Stimulated activated CD4-positive, alpha-beta T cell treated with anti-CD3 and anti-CD28 coated beads, Interleukin-4, amount 100 ng/mL, for 24 hours (primary cell): ENCODE measurements at places on chromosomes 1 and 21.

DNA sequence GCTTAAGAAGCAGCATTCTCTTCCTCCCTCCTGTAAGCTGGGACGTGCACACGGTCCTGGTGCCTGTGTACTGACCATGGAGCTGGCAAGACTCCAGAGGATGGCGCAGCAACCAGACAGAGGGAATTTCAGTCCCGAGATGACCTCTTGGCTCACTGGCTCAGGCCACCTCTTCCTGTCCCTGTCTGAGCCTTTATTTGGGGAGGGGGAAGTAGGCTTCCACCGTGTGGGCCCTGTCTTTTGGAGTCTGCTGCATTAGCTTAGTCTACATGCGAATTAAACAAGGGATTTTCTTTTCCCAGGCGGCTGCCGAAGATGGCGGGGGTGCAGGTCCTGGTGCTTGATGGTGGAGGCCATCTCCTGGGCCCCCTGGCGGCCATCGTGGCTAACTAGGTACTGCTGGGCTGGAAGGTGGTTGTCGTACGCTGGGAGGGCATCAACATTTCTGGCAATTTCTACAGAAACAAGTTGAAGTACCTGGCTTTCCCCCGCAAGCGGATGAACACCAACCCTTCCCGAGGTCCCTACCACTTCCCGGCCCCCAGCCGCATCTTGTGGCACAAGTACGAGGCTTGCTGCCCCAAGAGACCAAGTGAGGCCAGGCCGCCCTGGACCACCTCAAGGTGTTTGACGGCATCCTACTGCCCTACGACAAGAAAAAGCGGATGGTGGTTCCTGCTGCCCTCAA lies 10.2 kb downstream of the IL24 start:
- DNase-seq, result no peak

GRCh38 chr1:9842781-9843575 lies 19.2 kb upstream of the CLSTN1 start:
- no peak for DNase-seq

GRCh38 chr1:226664413-226665101 lies 74.5 kb downstream of the ITPKB start:
- DNase-seq, result no peak

- DNase-seq, result no peak
Measured at GRCh38 chr1:182453631-182454030, 3.7 kb downstream of the RGSL1 start.

DNA sequence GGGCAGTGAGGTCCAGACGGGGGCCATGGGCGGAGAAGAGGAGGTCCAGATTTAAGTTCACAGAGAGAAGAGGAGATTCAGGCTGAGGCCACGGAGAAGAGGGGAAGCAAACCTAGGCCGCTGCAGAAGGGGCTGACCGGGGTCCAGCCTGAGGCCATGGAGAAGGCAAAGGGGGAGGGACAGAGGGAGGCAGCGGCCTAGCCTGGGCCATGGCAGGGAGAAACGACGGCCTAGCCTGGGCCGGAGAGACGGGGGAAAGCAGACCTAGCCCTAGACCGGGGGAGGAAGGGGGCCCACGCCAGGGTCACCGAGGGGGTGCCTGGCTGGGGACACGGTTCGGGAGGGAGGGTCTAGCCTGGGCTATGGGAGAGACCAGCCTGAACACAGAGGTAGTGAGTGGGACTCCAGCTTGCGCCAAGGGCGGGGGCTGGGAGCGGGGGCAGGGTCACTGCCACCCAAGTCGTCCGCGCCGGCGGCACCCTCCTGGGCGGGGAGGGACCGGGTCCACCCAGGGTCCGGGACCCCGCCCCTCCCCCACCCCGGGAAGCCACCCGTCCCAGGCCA lies 459 bp downstream of the CAPZB start:
- DNase-seq, result no peak

- no peak for DNase-seq
Measured at GRCh38 chr1:81308191-81308590, 492.5 kb upstream of the ADGRL2 start.

DNA sequence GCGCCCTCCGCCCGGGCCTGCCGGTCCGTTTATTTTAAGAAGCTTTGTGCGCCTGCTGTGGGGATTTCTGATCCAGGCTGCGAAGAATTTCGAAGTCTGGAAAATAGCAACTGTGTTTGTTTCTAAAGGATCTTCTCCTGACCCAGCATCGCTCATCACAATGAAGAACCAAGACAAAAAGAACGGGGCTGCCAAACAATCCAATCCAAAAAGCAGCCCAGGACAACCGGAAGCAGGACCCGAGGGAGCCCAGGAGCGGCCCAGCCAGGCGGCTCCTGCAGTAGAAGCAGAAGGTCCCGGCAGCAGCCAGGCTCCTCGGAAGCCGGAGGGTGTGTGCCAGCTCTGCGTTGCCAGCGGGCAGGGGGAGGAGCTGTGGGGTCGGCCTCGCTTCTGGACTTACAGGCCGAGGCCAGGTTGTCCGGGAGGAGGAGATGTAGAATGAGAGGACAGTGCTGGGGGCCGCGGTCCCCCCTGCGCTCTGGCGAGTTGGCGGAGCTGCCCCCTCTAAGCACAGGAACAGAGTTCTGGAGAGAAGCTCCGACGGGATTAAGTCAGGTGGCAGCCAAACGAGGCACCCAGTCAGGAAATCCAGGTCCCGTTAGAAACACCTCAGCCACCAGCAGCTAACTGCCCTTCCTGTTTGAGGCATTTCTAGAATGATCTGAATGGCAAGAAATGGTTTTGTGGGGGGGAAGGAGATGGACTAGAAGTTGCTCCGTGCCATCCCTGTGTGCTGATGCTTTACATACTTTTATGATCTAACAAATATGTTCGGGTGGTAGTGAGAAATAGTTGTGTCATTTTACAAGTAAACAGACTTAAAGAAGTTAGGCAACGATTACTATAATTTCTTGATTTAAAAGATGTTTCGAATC lies 948 bp downstream of the TXLNA start:
- peak; percentile 46 for DNase-seq

GRCh38 chr1:227370533-227371254 lies 52.4 kb upstream of the CDC42BPA start:
- no peak for DNase-seq

- no peak for DNase-seq
Measured at GRCh38 chr1:10537082-10537766, 62.5 kb downstream of the PEX14 start.

- DNase-seq, result no peak
Measured at GRCh38 chr1:211737115-211738035, 62.0 kb upstream of the NEK2 start.

DNA sequence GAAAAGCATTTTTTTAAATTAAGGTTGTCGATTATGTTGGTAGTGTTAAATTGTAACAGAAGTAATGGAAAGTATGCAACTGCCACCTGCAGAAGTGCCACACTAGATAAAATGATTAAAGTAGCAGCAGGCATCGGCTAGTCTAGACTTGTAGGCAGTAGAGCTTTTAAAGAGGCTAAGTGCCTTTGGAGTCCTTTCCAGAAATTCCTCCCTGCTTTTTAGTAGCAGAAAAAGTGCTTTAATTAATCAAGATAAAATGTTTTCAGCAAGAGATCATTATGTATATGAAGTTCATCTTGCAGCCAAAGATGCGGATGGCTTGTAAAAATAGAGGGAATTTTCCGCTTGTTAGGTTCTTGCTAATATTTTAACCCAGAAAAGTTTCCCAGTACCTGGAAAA lies 87.1 kb upstream of the LRRC8D start:
- no peak for DNase-seq

DNA sequence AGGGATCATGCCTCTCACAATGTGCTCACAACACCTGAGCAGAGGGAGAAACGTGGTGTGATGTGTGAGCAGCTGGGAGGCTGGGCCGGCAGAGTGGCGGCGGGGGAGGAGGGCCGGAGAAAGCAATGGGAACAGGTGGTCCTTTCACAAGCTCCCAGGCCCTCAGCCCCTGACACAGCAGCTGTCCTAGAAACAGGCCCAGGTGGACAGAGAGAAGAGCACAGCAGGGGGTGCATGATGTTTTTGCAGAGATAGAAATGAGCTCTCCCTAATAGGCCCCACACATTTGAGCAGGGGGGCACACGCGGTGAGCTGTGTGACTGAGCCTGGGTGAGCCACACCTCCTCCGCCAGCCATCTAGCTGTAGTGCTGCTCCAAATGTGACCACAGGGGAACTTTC lies 7.6 kb upstream of the RGS16 start:
- no peak for DNase-seq

DNA sequence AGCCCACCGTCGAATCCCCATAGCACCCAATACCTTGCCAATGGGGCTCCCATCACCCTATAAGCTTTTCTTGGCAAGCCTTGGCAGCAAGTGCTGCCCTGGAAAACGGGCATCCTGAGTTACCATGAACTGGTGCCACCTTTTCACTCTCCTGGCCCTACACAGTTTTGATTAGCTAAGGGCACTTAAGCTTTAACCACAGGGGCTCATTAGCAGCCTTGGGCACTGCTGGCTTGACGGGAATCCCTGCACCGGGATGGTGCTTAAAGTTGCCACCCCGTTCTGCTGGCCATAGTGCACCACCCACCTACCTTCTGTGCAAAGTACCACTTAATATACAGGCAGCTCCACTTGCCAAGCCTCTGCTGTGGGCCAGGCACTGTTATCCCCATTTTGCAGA lies 13.7 kb downstream of the PARS2 start:
- DNase-seq, result no peak

GRCh38 chr1:101044259-101044658 lies 18.7 kb upstream of the DPH5 start:
- no peak for DNase-seq

DNA sequence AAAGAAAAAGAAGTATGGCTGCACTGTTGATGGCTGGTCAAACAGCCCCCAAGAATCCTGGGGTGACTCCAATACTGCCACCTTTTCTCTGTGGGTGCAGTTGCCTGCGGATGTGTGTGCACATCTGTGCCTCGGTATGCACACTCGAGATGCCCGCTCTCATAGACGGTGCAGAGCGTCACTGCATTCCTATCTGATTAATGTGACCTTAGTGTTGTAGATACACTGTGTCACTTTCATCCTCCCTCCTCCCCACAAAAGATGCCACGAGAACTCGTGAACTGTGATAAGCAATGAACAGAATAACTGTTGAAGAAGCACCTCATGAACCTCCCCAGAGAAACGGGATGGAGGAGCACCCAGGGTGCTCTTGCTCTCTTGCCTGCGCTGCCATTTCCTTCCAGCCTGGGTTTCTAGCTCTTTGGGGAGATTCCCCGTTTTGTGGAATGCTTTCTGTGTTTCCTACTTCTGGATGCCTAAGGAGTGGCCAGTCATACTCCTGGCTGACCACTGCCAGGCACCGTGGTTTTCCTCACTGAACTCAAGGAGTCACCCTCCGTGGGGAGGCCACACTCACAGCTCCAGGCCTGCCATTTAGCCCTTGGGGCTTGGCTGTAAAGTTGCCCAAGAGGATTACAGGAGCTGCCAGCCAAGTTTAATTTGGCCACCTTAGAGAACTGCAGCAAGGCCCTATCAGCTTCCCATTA lies 32.0 kb downstream of the NTPCR start:
- no peak for DNase-seq

DNA sequence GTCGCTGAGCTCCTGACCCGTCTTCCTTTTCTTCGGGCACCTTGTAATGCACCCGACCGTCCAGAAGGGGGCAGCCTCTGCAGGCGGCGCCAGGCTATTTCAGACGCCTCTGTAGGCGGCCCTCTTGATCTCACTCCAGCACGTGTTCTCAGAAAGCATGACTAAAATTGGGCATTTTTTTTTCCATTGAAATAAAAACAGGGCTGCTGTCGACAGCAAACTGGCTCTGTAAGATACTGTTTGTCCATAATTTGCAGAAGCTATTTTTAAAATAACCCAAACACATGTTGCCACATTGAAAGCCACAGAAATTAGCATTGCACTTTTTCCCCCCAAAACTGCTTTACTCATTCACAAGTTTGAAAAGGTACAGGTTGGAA lies 78.0 kb downstream of the STUM start:
- DNase-seq, result peak; percentile 86

DNA sequence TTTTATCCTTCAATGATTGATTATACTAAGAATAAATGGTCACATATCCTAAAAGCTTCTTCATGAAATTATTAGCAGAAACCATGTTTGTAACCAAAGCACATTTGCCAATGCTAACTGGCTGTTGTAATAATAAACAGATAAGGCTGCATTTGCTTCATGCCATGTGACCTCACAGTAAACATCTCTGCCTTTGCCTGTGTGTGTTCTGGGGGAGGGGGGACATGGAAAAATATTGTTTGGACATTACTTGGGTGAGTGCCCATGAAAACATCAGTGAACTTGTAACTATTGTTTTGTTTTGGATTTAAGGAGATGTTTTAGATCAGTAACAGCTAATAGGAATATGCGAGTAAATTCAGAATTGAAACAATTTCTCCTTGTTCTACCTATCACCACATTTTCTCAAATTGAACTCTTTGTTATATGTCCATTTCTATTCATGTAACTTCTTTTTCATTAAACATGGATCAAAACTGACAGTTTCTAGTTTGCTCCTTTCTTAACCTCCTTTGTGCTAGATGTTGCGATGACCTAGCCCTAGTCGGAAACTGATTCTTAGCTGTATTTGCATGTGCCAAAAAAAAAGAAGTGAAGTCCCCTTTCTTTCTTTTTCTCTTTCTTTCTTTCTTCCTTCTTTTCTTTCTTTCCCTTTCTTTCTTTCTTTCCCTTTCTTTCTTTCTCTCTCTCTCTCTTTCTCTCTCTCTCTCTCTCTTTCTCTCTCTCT lies 45.1 kb downstream of the MAP3K7CL start:
- DNase-seq, result no peak
